ENCODE measurements at places on chromosomes 3 and 15. TPM values are rescaled to one million over a fixed set of nuclear protein-coding genes. Genes with fewer than 3 reads are reported as not detected.

DNA sequence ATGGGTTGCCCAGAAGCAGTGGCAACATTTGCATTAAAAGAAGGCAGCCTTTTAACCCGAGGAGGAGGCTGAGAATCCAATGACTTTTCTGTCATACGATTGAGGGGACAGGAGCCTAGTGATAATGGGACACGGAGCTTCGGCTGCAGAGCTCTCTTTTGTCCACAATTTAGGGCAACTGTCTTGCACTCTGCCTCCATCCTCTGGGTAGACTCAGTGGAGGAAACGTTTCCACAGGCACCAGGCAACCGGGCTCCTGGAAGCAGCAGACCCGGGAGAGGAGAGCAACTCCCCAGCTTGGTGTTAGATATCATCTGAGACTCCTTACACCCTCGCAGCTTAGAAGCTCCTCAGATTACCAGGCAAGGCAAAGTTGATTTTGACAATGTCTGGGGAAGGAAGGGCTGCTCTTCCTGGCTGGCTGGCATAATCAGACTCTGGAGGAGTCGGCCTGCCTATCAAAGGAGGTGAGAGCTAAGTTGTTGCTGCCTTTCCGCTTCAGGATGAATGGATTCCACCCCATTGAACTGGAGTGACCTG is 43.5 kb upstream of the RNU6-1 start:
- DNase-seq = peak; percentile 44

GRCh38 chr3:32961189-32961715 is 9.8 kb downstream of the CCR4 start:
- no peak for DNase-seq

- DNase-seq = no peak
These were observed 49.9 kb upstream of the IQSEC1 start for GRCh38 chr3:13123013-13123654.

GRCh38 chr3:51711352-51712037 is 4.6 kb downstream of the GRM2 start:
- no peak for DNase-seq

- DNase-seq = no peak
These were observed 6.4 kb downstream of the GNAI2 start for GRCh38 chr3:50242381-50242770.

DNA sequence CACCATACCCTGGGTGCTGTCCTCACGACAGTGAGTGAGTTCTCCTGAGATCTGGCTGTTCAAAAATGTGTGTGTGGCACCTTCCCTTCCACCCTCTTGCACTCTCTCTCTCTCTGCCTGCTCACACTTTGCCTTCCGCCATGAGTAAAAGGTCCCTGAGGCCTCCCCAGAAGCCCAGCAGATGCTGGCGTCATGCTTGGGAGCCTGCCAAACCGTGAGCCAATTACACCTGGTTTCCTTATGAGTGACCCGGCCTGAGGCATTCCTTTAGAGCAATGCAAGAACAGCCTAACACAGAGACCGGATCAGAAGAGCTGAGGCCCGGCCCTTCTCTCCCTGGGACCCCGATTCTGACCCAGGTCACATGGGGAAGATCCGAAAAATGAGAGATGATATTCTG is 15.4 kb downstream of the TMEM44 start:
- no peak for DNase-seq

GRCh38 chr3:151568184-151568583 is 107.3 kb upstream of the IGSF10 start:
- DNase-seq = no peak

DNA sequence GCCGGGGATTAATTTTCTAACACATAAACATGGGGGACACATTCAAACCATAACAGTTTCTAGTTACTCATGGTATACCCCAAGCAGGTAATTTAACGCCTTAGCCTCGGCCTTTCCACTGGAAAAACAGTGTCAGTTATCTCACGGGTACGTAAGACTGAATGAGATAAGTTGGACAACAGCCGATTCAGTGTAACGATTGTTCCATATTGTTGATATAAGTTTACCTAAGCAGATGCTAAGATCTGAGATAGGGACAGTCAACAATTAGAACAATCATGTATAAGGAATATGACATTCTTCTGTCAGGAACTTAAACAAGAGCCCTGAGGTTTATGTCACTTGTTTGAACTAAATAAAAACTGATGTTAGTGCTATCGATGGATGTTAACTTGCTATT is 130.8 kb downstream of the GHSR start:
- no peak for DNase-seq

- no peak for DNase-seq
These were observed 165.6 kb downstream of the FAM43A start for GRCh38 chr3:194851254-194851653.

DNA sequence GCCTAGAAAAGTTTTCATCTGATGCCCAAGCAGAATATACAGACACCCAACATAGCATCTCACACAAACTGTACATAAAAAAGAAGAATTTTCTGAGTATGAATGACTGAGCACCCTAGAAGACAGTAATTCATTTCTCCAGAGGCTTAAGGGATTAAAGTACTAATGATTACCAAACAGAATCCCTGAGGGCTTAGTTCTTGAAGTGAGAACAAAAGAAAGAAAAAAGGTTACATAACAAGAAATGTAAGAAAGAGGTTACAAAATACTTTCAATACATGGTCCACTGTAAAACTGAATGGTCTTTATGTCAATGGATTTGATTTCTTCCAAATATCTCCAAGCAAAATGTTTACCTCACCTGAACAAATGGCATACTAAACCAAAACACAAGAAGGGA is 9.1 kb upstream of the NEK10 start:
- DNase-seq = no peak

- DNase-seq = no peak
These were observed 2.7 kb downstream of the MGLL start for GRCh38 chr3:127819656-127820055.

- DNase-seq = no peak
These were observed 21.5 kb downstream of the FRMD4B start for GRCh38 chr3:69364354-69364753.

- DNase-seq = no peak
These were observed 250.0 kb upstream of the NECTIN3 start for GRCh38 chr3:110821586-110821985.

- no peak for DNase-seq
These were observed 23.0 kb downstream of the NEO1 start for GRCh38 chr15:73075160-73075859.

DNA sequence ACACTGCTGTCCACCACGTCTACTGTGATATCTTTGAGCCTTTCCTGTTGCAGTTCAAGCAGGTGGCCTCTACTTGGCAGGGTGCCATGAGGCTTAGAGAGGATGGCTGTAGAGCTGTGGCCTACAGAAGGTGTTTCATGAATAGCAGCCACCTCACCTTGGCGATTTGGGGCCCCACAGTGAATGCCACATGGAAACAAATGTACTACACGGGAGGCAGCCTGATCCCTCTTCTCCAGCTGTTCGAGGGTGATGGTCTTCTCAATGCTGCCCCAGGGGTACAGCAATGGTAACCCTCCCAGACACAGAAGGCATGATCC is 70.7 kb downstream of the FAM43A start:
- no peak for DNase-seq

The RTP3 gene
- total RNA-seq = 1.2 TPM

The IQCF5 gene
- 18.3 TPM for total RNA-seq

The KNSTRN gene
- 13.5 TPM for total RNA-seq
